ENCODE measurements at places on chromosomes 4 and X.

GRCh38 chr4:156959298-156959702, 12.3 kb downstream of the PDGFC start:
- peak; percentile 68 for DNase-seq

DNA sequence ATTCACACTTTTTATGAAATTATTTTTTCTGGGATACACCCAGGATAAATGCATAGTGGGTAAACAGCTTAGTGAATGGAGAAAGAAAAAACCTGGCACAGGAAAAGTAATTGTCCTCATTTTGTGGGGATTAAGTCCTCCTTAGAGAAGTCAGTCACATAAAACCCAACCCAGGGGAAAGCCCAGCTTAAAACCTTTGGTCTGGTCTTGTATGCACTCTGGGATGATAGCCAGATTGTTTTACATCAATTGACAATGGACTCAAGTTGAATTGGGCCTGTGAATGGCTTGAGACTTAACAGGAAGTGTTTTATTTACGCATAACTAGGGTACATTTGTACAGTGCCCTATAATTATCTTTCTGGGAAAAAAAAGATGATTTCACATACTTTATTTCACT, 561.3 kb upstream of the GRIA3 start:
- no peak for DNase-seq

- peak; percentile 20 for DNase-seq
These were observed 230.8 kb downstream of the INPP4B start for GRCh38 chr4:142615324-142615665.

DNA sequence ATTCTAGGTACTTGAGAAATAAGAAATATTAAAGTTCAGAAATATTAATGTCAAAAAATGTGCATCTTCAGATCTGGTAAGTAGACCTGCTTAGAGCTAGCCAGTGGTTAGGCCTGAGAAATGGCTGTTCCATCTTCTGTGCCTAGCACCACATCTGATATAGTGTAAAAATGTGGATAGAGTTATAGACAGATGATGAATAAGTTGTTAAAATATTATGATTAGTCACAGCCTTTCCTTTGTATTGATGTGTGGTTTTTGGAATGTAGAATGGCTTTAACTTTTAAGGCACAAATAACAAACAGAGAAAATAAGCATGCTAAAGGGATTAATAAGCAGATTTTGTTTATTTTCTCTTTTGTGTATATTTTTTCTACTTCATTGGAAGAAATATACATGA, 133.5 kb upstream of the NUDT6 start:
- no peak for DNase-seq

GRCh38 chrX:13372203-13372980, 52.5 kb upstream of the ATXN3L start:
- no peak for DNase-seq

GRCh38 chrX:15059474-15059873, 186.3 kb downstream of the MOSPD2 start:
- DNase-seq: peak; percentile 1

- no peak for DNase-seq
These were observed 3.9 kb upstream of the ELF4 start for GRCh38 chrX:130114141-130114588.

DNA sequence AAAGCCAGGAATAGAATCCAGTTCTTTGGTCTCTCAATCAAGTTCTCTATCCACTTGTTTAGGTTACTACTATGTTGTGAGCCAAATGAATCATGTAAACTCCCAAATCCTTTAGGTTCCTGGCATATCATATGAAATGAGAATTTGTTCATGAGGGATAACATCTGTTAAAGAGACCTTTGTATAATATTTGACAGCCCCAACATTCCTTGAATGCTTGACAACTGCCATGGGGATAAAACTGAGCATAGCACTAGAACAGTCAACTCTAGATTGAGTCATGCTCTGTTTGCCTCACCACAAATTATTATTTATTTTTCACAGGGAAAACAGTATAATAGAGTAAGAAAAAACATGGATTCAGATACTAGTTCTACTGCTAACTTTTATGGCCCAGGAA, 93.3 kb downstream of the NAA11 start:
- DNase-seq: no peak

GRCh38 chr4:158013858-158014257, 159.0 kb downstream of the GASK1B start:
- DNase-seq: no peak
